ENCODE measurements at places on chromosomes 1 and 21.

GRCh38 chr1:180167021-180167701 lies 12.5 kb downstream of the QSOX1 start:
- DNase-seq, result no peak

- DNase-seq, result no peak
Observed at GRCh38 chr1:206736878-206737728, 33.5 kb upstream of the IL19 start.

GRCh38 chr1:237390823-237391222 lies 348.8 kb downstream of the RYR2 start:
- DNase-seq, result no peak

- DNase-seq, result no peak
Observed at GRCh38 chr1:27154469-27154990, 395 bp downstream of the SLC9A1 start.

- no peak for DNase-seq
Observed at GRCh38 chr1:229665912-229666558, 40.0 kb downstream of the URB2 start.

- DNase-seq, result no peak
Observed at GRCh38 chr1:41448821-41449220, 35.7 kb downstream of the EDN2 start.

DNA sequence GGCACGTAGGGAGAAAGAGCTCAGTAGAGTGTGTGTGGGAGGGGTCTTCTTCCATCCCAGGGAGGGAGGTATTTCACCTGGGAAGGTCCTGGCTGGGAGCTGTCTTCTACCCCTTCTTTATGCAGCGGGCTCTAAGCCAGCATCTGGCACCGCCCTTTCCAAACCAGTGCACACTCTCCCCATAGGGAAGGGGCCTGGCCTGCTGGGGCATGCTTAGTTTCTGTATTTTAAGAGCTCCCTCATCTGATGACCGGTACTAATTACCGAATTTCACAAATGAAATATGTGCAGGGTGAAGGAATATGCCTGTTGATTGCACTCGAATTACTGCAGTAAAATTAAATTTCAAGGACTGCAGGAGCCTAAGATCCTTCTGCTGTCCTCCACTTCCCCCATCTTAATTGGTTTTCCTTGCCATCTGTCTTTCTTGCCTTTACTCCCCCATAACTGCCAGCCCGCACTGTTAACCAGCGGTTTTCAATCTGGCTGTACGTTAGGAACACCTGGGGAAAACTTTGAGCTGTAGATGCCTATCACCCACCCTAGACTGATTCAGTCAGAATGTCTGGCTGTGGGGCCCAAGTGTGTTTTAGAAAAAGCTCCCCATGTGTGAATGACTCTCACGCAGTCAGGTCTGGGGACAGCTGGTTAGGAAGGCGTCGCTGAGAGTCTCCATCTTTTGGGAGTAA lies 20.1 kb downstream of the GALNT2 start:
- DNase-seq, result no peak

DNA sequence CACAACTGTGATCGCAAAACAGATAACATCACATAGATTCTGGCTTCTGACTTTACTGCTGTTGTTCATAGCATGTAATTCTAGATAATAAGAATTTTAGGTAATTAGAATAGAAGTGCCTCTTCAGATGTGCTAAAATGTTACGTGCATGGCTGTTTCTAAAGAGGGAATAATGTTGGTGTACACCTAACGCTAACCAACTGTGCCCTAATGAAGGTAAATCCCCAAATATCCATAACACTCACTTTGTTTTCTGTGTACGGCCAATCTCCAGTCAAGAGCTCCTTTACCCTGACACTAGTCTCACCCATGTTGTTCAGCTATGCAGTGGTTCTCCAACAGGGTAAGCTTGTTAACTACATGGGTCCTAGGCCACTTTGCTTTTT lies 44.4 kb downstream of the APP start:
- DNase-seq, result no peak

- DNase-seq, result no peak
Observed at GRCh38 chr1:4072481-4073153, 172.5 kb upstream of the C1orf174 start.

GRCh38 chr21:45643021-45643980 lies at the start of gene PCBP3:
Gene PCBP3 (plus strand): TSS chr21:45643725. CDS start chr21:45850086, 206,361 bp downstream.
- peak; percentile 98 for DNase-seq

DNA sequence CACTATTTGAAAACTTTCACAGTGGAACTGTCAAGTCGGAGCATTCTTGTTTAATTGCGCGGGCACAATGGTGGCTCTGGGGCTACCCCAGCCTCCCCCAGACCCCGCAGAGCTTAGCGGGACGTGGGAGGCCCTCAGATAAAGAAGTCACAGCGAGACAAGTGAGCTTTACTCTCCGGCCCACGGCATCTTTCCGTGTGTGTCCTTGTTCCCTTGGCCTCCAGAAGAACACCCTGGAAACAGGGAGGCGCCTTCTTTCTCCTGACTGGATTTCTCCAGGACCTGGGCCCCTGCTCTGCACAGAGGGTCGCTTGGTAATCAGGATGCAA lies 382.8 kb downstream of the RRAGC start:
- DNase-seq, result no peak

DNA sequence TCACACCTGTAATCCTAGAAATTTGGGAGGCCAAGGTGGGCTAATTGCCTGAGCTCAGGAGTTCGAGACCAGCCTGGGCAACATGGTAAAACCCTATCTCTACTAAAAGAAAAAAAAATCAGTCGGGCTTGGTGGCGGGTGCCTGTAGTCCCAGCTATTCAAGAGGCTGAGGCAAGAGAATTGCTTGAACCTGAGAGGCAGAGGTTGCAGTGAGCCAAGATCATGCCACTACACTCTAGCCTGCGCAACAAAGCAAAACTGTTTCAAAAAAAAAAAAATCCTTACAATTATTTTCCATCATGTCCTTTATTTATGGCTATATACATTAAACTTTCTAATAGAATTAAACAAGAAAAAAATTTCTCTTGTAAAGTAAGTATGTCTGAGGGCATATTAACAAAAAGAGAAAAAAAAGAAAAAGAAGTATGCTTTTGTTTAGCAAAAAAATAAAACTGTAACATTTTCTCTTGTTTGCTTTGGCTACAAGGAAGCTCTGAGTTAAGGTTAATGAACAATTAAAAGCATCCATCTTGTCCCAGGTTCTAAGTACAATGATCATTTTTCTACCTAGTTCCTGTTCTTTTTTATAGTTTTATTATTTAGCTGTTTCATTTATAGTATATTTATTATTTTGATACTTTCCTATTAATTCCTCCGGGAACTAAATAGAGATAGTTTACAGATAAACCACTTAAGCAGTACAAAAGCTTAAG lies 18.1 kb downstream of the TMEM50B start:
- no peak for DNase-seq

- DNase-seq, result no peak
Observed at GRCh38 chr1:182784556-182785171, 4.9 kb upstream of the NPL start.

- no peak for DNase-seq
Observed at GRCh38 chr1:221708076-221708571, 33.8 kb downstream of the DUSP10 start.

- no peak for DNase-seq
Observed at GRCh38 chr21:16088056-16088455, 358.3 kb downstream of the USP25 start.

DNA sequence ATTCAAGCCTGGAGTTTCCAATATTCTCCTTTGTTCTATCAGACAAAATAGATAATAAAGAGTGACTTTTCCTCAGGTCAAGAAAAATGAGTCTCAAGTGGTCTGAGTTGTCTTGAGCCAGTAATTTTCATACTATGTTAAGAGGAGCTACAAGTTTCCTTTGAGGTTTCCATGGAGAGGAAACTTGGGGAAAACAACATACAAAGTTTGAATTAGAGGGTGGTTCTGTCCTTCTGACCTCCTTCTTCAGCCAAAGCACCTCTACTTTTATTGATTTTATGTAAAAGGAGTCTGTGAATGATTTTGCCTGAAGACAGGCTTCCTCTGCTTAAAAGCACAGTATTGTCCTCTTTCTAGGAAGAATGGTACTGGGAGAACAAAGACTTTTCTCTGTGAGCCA lies 497.2 kb upstream of the PKN2 start:
- no peak for DNase-seq

- DNase-seq, result no peak
Observed at GRCh38 chr1:41840592-41841246, 78.0 kb downstream of the HIVEP3 start.

- no peak for DNase-seq
Observed at GRCh38 chr1:78834201-78834741, 172.3 kb downstream of the ADGRL4 start.

DNA sequence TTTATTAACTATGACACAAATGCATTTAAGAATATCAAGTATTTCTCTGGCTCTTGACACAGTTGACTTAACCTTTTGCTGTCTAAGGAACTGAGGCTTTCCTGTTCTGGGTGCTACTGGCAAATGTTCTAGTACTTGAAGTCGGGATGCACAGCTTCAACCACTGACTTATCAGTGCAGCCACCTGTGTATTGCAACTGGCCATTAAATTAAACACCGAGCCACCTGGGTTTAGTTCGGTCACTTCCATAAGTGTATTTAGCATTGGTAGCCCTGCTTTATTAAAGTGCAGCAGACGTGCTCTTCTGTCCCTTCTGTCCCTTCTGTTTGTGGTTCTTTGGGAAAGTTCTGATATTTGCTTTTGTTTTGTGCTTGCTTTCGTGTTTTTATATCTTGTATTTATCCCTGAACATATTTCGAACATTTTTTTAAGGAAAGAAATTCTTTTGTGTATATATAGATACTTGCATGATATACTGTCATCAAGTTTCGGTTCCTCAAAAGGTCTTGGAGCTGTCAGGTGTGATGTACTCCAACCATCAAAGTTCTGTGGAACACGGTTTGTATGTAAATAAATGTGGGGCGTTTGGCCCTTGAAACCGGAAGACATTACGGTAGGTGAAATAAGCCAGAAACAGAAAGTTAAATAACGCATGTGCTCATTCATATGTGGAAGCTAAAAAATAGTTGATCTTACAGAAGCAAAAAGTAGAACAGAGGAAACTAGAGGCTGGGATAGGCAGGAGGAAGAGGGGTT lies 297.9 kb upstream of the GREM2 start:
- no peak for DNase-seq

DNA sequence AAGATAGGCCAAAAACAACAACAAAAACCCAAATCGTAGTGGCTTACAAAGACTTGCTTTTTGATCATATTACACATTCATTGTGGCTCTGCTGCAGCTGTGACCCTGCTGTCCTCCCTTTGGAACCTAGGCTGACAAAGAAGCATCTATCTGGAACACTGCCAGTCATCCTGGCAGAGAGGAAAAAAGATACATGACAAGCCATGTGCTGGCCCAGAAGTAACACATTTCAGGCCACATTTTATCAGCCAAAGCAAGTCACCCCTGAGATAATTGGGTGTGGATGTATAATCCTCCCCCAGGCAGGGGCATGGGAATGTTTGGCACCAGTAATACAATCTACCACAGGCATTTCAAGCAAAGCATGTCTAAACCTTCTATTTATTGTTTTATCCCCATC lies 37.2 kb upstream of the AGO1 start:
- no peak for DNase-seq

- DNase-seq, result no peak
Observed at GRCh38 chr21:18318156-18318555, 73.5 kb downstream of the CHODL start.

- no peak for DNase-seq
Observed at GRCh38 chr1:192706936-192707335, 71.0 kb downstream of the RGS13 start.

GRCh38 chr1:221760911-221761310 lies 19.0 kb upstream of the DUSP10 start:
- DNase-seq, result no peak

DNA sequence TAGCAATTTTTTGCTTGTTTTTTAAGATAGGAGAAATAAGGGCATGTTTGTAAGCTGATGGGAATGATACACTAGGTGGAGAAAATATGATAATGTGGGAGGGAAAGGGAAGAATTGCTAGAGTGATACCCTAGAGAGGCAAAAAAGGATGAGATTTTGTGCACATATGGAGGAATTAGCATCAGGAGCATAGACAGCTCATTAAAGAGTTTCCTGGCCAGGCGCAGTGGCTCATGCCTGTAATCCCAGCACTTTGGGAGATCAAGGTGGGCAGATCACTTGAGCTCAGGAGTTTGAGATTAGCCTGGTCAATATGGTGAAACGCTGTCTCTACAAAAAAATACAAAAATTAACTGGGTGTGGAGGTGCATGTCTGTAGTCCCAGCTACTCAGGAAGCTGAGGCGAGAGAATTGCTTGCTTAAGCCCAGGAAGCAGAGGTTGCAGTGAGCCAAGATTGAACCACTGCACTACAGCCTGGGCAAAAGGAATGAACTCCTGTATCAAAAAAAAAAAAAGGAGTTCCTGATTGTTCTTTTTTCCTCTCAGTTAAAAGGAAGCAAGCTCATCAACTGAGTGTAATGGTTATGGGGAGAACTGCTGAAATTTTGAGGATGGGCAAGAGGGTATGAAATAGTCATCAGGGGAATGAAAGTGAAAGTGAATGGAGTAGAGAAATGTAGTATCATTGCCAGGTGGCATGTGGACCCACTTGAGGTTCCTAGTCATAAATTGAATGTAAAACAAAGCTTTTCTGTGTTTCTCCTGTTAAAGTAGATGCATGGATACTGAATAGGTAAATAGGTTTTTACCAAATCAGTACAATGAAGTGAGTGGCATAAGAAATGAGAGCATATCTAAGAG lies 35.5 kb downstream of the SH3GLB1 start:
- DNase-seq, result no peak

DNA sequence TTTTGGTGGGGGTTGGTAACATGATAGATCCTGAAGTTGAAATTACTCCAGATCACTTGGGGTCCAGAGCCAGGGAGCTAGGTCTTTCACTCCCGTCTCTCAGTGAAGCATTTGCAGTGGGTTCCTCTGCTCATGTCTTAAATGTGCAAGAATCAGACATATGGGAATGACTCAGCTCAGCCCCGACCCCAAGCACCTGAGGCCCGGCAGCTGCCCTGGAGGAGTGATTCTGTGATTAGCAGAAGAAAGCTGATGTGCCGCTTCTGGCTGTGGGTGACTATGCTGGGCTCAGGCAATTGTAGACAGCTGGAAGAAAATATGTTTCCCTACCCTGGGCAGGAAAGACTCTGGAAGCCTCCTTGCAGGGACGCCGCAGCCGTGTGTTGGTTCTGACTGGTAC lies 601.7 kb downstream of the NPHP4 start:
- no peak for DNase-seq

- DNase-seq, result no peak
Observed at GRCh38 chr1:222096476-222096772, 354.5 kb upstream of the DUSP10 start.

DNA sequence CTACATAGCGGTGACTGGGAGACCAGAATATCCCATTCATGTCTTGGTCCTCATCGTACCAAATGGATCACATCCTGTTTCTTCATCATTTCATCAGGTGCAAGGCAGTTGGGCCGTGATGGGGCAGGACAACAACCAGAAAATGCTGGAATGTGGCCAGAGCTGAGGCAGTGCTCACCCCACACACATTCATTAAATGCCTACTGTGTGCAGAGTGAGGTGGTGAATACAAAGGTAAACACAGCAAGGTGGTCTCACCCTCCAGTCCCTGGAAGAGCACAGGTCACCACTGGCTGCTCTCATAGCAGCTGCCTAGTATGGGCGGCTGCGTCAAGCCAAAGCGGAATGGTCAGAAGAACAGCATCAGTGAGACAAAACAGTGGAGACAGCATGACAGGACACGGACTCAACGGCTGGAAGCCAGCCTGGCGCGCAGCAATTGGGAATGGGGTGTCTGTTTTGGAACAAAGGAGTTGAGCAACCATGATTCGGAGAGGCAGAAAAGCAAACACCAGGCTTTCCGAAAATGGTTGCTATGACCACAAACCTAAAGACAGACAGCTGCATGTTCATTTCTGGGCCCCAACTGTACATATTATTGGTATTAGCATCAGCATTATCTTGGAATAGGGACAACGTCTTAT lies 5.6 kb upstream of the ADAMTSL4 start:
- no peak for DNase-seq

GRCh38 chr1:23376890-23377811 lies 7.5 kb upstream of the ZNF436 start:
- DNase-seq, result no peak

Measured in neural crest cell (in vitro differentiated cells).